ENCODE measurements at places on chromosomes 7 and 10. TPM values are rescaled to one million over a fixed set of nuclear protein-coding genes. Genes with fewer than 3 reads are reported as not detected.

VTI1A gene
- total RNA-seq = 26.5 TPM

COL1A2 gene
- not detected for total RNA-seq

ZFAND2A gene
- 51.2 TPM for total RNA-seq

TEX36 gene
- not detected for total RNA-seq

CADPS2 gene
- 16.4 TPM for total RNA-seq

SYCE1 gene
- not detected for total RNA-seq

GPR15LG gene
- total RNA-seq = not detected

- no peaks in the 10 kb centered on the region for H3K36me3 ChIP-seq
- peaks cover 20% of the 10 kb centered on the region for H3K27me3 ChIP-seq
- H3K4me3 ChIP-seq = no peak overlapping the region
- no peak overlapping the region for H3K27ac ChIP-seq
- DNase-seq = no peak
These were observed 11.3 kb upstream of the SLC25A28 start for GRCh38 chr10:99631496-99631895.

- no peaks in the 10 kb centered on the region for H3K27me3 ChIP-seq
- peaks cover 37% of the 10 kb centered on the region for H3K4me1 ChIP-seq
- peak overlapping the region; percentile 85 for H3K27ac ChIP-seq
- peak overlapping the region; percentile 7 for H3K4me3 ChIP-seq
- H3K36me3 ChIP-seq = peaks cover 43% of the 10 kb centered on the region
These were observed 28.2 kb downstream of the IL15RA start for GRCh38 chr10:5949009-5949759.

DNA sequence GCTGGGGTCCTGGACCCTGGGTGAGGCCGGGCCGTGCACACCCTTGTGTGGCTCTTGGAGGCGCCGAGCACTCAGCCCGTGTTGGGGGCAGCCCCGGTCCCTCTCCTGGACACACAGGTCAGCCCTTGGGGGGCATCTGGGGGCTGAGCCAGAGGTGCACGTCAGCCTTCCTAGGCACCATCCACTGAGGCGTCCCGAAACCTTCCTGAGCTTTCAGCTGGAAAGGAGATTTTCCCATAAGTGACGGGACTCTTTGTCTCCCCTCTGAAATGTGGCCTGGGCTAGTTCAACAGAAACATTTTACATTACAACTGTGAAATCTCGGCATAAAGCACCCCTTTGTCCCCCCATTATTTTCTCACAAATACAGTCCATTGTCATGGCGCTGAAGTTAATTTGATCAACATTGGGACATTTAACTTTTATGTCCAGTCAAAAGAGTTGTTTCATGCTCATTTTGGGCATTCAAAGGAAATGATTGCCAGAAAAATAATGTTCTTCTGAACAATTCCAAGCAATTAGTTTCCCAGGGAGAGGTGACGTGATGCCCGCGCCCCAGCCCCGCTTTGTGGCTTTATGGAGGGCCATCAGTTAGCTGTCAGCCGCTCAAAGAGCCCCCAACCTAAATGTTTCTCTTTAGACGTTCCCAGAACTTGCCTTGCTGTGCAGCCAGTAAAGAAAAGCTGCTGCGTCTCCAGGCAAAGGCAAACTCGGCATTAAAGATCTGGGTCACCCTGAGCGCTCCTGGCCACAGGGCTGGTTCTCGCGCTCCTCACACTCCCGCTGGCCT is 70.8 kb downstream of the NKX6-2 start:
- no peak for DNase-seq
- H3K4me3 ChIP-seq = no peak overlapping the region
- H3K36me3 ChIP-seq = peaks cover 4% of the 10 kb centered on the region
- H3K27me3 ChIP-seq = no peaks in the 10 kb centered on the region

- no peak for DNase-seq
- H3K4me3 ChIP-seq = no peak overlapping the region
- no peaks in the 10 kb centered on the region for H3K36me3 ChIP-seq
- H3K27me3 ChIP-seq = no peaks in the 10 kb centered on the region
These were observed 150.4 kb downstream of the CXCL12 start for GRCh38 chr10:44234483-44234875.

DNA sequence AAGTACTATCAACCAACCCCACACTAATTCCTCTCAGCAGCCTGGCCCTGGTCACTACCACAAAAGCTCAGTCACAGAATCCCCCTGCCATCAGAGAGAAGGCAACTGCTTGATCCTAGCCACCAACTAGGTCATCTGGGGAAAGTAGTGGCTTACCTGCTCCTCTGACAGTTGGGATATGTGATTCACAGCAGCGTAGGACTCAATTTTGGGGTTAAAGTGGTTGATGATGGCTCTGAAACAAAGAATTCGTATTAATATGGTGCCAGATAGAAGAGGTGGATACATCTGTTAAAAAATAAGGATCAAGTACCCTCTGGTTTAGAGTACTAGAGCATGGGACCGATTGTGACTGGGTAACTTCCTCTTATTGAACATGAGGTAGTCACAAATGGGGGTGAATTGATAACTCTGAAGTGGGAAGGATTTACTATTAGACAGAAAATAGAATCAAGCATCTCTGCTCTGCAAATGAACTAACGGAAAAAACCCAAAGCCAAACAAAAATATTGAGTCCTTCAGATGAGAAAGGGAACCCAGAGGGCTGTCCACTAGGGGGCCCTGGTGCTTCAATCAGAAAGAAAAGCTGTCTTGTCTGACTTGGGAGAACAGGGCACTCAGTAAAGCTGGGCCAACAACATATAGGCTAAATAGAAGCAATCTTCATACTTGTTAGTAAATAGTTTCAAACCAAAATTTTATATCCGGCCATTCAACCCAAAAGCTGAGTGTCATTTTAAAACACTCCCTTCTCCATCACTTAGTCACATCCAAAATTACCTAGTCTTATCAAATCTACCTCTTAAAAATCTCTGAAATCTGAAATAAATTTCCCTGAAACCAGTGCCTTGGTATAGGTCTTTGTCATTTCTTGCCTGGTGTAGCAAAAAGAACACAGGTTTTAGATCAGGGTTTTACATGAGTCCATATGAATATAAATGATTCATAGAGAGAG is 45.9 kb upstream of the KCNIP2 start:
- H3K27me3 ChIP-seq = no peaks in the 10 kb centered on the region
- peak; percentile 78 for DNase-seq
- no peaks in the 10 kb centered on the region for H3K36me3 ChIP-seq
- no peak overlapping the region for H3K27ac ChIP-seq

- H3K27ac ChIP-seq = no peak overlapping the region
- H3K36me3 ChIP-seq = peaks cover 8% of the 10 kb centered on the region
- no peak overlapping the region for H3K4me3 ChIP-seq
- H3K27me3 ChIP-seq = no peaks in the 10 kb centered on the region
- DNase-seq = no peak
These were observed 7.0 kb upstream of the MUC17 start for GRCh38 chr7:101012931-101013330.

GRCh38 chr10:130894471-130894870 is 417.1 kb downstream of the TCERG1L start:
- H3K36me3 ChIP-seq = no peaks in the 10 kb centered on the region
- no peak overlapping the region for H3K4me3 ChIP-seq
- no peak overlapping the region for H3K27ac ChIP-seq
- H3K4me1 ChIP-seq = no peaks in the 10 kb centered on the region
- no peak for DNase-seq

GRCh38 chr7:2757904-2758672 is 70.1 kb downstream of the AMZ1 start:
- no peaks in the 10 kb centered on the region for H3K27me3 ChIP-seq
- H3K36me3 ChIP-seq = peaks cover 43% of the 10 kb centered on the region
- H3K27ac ChIP-seq = peak overlapping the region; percentile 84

DNA sequence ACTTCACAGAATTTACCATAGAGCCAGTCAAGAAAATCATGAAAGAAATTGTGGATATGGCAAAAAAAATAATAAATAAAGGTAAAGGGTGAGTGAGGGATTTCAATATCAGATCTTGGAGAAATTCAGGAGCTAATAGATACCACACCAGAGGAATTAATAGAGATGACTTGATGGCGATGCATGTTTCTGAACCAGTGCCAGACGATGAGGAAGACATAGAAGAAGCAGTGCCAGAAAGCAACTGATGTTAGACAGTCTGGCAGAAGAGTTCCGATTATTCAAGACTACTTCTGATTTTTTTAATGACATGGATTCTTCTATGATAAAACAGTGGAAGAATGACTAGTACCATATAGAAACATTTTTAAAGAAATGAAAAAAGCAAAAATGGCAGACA is 314.7 kb downstream of the BICC1 start:
- no peak for DNase-seq
- peaks cover 15% of the 10 kb centered on the region for H3K36me3 ChIP-seq
- H3K4me3 ChIP-seq = no peak overlapping the region
- no peaks in the 10 kb centered on the region for H3K4me1 ChIP-seq
- H3K27ac ChIP-seq = no peak overlapping the region

GRCh38 chr10:33212061-33212748 is 122.3 kb downstream of the NRP1 start:
- no peaks in the 10 kb centered on the region for H3K27me3 ChIP-seq
- peaks cover 53% of the 10 kb centered on the region for H3K36me3 ChIP-seq
- peaks cover 15% of the 10 kb centered on the region for H3K4me1 ChIP-seq
- H3K27ac ChIP-seq = no peak overlapping the region
- DNase-seq = no peak

DNA sequence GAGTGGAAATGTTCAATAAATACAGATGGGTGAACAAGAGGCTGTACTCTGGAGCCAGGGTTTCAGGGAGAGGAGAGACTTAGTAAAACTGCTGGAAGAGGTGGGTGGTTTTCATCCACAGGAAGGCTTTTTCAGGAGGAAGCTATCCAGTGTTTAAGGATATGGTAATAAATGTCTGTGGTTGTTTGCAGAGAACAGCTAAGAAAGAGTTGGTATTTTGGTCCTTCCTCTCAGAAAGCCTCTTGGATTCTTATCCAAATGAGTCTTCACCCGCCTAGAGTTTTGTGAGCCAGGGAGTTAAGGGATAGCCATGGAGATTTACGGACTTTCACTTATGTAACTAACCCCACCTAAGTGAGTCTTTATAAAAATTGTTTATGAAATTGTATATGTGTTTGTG is 95.7 kb downstream of the GNAI1 start:
- H3K36me3 ChIP-seq = peaks cover 5% of the 10 kb centered on the region
- DNase-seq = no peak
- no peaks in the 10 kb centered on the region for H3K27me3 ChIP-seq
- H3K4me3 ChIP-seq = no peak overlapping the region
- no peak overlapping the region for H3K27ac ChIP-seq

DNA sequence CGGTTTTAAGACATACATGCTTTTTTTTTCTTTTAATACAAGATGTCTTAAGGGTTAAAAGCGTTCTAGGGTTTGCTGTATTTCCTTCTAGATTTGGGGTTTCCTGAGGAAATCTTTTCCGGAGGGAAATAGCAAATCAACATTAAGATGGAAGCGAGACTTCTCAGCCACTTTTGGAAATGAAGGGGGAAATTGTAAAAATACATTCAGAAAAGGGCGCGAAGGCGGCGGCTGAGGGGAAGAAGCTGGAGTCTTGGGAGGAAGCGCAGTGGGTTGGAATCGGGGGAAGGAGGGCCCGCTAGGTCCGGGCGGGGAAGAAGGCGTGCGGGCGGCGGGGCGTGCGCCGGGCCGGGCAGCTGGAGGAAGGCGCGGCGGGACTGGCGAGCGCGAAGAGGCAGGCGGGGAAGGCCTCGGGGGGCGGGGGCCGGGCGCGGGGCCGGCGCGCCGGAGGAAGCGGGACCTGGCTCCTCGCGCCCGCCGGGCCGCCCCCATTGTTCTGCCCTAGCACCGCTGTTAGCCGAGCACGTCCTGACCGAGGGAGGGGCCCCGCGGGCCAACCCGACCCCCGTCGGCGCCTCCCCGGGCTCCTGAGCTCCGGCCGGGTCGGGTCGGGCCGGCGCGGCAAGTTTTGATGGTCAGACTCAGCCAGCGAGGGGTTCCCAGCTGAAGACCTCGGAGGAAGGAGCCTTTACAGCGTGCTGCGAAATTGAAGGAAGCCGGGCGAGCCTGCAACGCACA is 1.5 kb upstream of the SKIDA1 start:
- H3K4me3 ChIP-seq = peak overlapping the region; percentile 76
- no peaks in the 10 kb centered on the region for H3K4me1 ChIP-seq
- H3K27ac ChIP-seq = peak overlapping the region; percentile 70
- peaks cover 28% of the 10 kb centered on the region for H3K36me3 ChIP-seq
- peak; percentile 50 for DNase-seq

- peak; percentile 54 for DNase-seq
- H3K4me3 ChIP-seq = peak overlapping the region; percentile 29
- peak overlapping the region; percentile 85 for H3K27ac ChIP-seq
- peaks cover 42% of the 10 kb centered on the region for H3K36me3 ChIP-seq
These were observed 64.8 kb upstream of the CAPZA2 start for GRCh38 chr7:116797612-116798011.

DNA sequence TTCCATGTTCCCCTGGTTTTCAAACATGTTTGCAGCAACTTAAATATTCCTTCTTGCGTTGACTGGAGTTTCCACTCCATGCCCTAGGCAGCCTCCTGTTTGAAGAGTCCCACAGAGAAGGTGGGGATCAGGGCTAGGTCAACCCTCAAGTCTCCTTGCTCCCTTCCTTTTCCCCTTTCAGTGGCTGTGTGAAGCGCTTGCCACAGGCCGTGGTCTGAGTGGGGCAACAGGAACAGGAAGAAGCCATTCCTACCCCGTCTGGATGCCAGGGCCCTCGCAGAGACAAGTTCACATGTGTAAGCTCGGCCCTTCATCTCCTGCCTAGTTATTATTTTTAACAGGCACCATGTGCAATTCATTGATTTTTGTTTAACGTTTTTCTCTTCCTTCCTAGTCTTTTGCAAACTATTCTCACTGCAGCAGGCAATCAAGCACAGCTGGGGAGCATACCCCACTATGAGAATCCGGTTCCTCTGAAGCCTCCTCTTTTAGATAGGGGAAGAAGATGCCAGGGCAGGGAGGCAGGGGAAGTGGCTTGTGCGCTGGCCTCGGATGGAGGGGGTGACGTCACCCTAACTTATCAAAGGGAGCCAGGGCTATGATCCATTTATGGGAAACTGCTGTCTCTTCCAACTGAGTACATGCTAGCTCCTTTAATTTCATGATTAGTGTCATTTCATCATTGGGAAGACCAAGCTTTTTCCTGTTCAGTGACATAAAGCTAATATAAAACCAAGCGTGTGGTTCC is 64.2 kb downstream of the PRLHR start:
- no peaks in the 10 kb centered on the region for H3K4me1 ChIP-seq
- H3K27ac ChIP-seq = no peak overlapping the region
- H3K36me3 ChIP-seq = no peaks in the 10 kb centered on the region
- DNase-seq = no peak

DNA sequence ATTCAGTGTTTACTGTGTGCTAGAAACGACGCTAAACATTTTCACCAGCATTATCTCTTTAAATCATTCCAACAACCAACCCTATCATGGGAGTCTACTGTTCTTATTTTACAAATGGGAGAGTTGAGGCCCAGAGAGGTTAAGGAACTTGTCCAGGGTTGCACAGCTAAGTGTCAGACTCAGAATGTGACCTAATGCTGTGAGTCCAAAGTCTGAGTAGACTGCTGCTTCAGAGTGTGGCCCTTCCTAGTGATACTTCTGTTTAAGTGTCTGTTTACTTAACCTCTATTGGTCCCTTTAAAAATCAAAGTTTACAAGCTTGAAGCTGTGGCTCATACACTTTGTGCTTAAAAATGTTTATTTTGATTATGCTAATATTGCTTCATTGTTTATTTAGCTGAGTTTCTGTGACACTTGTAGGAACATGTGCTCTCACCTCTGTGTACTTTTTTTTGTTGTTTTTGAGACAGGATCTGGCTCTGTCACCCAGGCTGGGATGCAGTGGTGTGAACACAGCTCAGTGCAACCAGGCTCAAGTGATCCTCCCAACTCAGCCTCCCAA is 84.4 kb upstream of the SYPL1 start:
- H3K27ac ChIP-seq = no peak overlapping the region
- DNase-seq = no peak
- no peak overlapping the region for H3K4me3 ChIP-seq
- H3K4me1 ChIP-seq = no peaks in the 10 kb centered on the region

GRCh38 chr10:64067009-64067606 is 545.9 kb downstream of the REEP3 start:
- H3K36me3 ChIP-seq = no peaks in the 10 kb centered on the region
- no peak overlapping the region for H3K27ac ChIP-seq
